ENCODE measurements at places on chromosomes 5 and 9. TPM values are rescaled to one million over a fixed set of nuclear protein-coding genes. Genes with fewer than 3 reads are reported as not detected.
A peak's percentile ranks its signal among the peaks of the same experiment; 100 is the strongest.

The ANXA2R gene
- 7.9 TPM for total RNA-seq

The ZDHHC11B gene
- 0.07 TPM for total RNA-seq

The NR5A1 gene
- not detected for total RNA-seq

The ARID3C gene
- not detected for total RNA-seq

The LIFR gene
- not detected for total RNA-seq

The CNOT6 gene
- total RNA-seq = 25.7 TPM

DNA sequence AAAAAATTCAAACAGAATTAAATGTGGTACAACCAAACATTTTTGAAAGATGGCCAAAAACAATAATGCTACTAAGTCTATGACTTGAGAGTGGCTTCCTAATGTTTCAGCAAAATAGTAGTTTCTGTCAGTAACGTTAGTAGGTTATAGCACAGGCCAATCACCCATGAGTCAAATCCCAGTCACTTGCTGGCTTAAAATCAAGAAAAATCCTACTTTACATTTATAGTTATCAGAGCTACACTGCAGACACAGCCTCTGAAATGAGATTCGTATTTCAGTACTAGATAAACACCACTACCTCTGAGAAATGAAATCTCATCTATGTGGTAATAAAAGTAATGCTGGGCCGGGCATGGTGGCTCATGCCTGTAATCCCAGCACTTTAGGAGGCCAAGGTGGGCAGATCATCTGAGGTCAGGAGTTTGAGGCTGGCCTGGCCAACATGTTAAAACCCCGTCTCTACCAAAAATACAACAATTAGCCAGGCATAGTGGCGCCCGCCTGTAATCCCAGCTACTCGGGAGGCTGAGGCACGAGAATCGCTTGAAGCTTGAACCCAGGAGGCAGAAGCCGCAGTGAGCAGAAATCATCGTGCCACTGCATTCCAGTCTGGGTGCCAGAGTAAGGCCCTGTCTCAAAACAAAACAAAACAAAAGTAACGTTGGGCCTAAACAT lies 6.1 kb downstream of the ZDHHC21 start:
- H3K4me3 ChIP-seq = no peak overlapping the region
- H3K36me3 ChIP-seq = peaks cover 51% of the 10 kb centered on the region
- H3K4me1 ChIP-seq = peaks cover 69% of the 10 kb centered on the region
- DNase-seq = no peak
- peak overlapping the region; percentile 95 for H3K27ac ChIP-seq

DNA sequence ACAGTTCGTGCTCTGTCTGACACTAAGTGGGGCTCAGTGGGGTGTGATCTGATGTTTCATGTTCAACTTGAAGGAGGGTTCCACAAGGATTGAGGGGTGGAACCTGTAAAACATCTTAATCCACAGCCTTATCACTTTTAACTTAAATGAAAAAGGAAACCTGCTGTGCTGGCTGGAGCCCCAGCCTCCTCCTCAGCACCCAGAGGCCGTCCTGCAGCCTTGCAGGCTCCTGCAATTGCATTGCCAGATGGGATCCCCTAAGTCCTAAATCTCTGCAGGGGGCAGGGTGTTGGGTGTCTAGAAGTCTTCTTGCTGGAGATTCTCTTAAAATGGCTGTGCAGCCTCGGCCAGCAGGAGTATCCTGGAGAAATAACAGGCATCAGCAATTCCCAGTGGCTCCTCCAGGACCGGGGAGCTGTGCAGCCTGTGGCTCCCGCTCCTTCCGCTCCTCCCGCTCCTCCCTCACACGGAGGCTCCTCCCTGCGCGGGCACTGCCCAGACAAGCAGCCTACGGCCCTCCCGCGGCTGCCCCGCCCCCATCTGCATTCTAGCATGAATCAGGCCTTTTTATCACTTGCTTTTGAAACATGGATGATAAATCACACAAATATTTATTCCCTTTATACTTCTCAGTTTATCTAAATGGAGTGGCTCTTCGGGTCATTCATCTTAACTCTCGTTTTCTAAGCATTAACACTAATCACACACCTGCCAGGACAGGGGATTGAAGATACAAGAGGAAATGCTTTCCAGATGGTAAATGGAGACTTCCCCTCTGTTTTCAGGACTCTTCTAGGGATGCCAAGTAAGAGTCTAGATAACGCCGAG lies 131.0 kb downstream of the ADAMTS16 start:
- no peak overlapping the region for H3K4me3 ChIP-seq
- no peaks in the 10 kb centered on the region for H3K4me1 ChIP-seq
- no peaks in the 10 kb centered on the region for H3K27me3 ChIP-seq
- DNase-seq = no peak
- H3K27ac ChIP-seq = no peak overlapping the region

DNA sequence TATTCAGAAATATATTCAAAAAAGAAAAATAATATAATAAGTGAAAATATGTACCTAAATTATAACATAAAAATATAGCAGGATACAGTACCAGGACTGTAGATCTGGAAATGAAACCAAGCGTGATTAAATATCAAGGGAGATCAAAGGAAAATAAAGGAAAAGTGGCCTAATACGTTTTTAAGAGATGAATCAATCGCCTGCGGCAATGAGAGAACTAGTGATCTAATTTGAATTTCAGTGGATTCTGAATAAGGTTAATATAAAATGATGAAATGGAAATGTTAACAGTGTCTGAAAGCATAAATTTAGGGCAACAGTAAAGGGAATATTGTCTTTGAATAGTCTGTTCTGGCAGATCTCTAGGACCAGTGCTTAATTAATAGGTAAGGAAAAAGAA lies 1761.9 kb upstream of the ACO1 start:
- H3K36me3 ChIP-seq = no peaks in the 10 kb centered on the region
- H3K27ac ChIP-seq = no peak overlapping the region
- H3K4me1 ChIP-seq = no peaks in the 10 kb centered on the region
- H3K4me3 ChIP-seq = no peak overlapping the region
- DNase-seq = no peak

DNA sequence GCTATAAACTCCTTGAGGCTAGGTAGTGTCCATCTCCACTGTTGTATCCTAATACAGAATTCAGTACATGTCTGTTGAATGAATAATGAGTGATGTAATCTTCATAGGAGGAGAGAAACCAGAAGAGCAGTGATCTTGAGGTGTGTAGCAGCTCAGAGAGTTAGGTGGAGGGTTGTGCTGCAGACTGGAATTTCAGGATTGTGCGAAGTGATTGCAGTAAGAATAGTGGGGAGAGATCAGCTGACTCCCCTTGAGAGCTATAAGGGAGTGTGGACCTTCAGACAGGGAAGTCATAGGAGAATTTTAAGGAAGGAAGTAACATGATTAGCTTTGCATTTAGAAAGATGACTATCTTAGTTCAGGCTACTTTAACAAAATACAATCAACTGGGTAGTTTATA lies 4.4 kb downstream of the SNX24 start:
- H3K36me3 ChIP-seq = no peaks in the 10 kb centered on the region
- no peak overlapping the region for H3K4me3 ChIP-seq
- peaks cover 19% of the 10 kb centered on the region for H3K4me1 ChIP-seq
- no peak for DNase-seq

- no peaks in the 10 kb centered on the region for H3K36me3 ChIP-seq
- H3K27me3 ChIP-seq = peaks cover 4% of the 10 kb centered on the region
- no peak overlapping the region for H3K27ac ChIP-seq
These were observed 135.5 kb downstream of the CEMIP2 start for GRCh38 chr9:71632776-71633175.

GRCh38 chr5:168317521-168318147 lies 26.2 kb downstream of the WWC1 start:
- H3K27ac ChIP-seq = no peak overlapping the region
- H3K36me3 ChIP-seq = no peaks in the 10 kb centered on the region
- no peak overlapping the region for H3K4me3 ChIP-seq
- no peaks in the 10 kb centered on the region for H3K4me1 ChIP-seq
- DNase-seq = no peak
- H3K27me3 ChIP-seq = no peaks in the 10 kb centered on the region

- H3K4me3 ChIP-seq = no peak overlapping the region
- no peak overlapping the region for H3K27ac ChIP-seq
- H3K27me3 ChIP-seq = peaks cover 10% of the 10 kb centered on the region
- peaks cover 7% of the 10 kb centered on the region for H3K36me3 ChIP-seq
- DNase-seq = no peak
- no peaks in the 10 kb centered on the region for H3K4me1 ChIP-seq
These were observed 38.7 kb downstream of the PLEKHG4B start for GRCh38 chr5:130601-131131.

- no peaks in the 10 kb centered on the region for H3K27me3 ChIP-seq
- peaks cover 35% of the 10 kb centered on the region for H3K4me1 ChIP-seq
- DNase-seq = peak; percentile 39
- H3K4me3 ChIP-seq = peak overlapping the region; percentile 96
- H3K36me3 ChIP-seq = peaks cover 22% of the 10 kb centered on the region
These were observed 404 bp downstream of the MRNIP start for GRCh38 chr5:179858241-179858585.

- no peaks in the 10 kb centered on the region for H3K36me3 ChIP-seq
- DNase-seq = no peak
- H3K4me3 ChIP-seq = no peak overlapping the region
- peaks cover 2% of the 10 kb centered on the region for H3K4me1 ChIP-seq
These were observed 70.5 kb downstream of the JAKMIP2 start for GRCh38 chr5:147712019-147712418.

GRCh38 chr5:81838307-81838906 lies 87.5 kb upstream of the SSBP2 start:
- no peak for DNase-seq
- no peaks in the 10 kb centered on the region for H3K27me3 ChIP-seq

DNA sequence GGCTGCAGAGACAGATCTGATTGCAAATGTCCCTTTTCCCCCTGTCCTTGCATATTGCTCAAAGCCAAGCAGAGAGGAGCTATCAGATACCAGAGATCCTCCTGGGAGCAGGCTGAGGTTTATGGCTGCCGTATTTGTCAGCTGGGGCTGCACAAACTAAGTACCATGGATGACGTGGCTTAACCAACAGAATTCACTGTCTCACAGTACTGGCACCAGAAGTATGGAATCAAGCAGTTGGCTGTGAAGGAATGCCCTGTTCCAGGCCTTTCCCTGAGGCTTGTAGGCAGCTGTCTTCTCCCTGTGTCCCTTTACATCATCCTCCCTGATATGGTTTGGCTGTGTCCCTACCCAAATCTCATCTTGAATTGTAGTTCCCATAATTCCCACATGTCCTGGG lies 2.6 kb downstream of the CFAP90 start:
- no peak overlapping the region for H3K4me3 ChIP-seq
- DNase-seq = no peak
- no peaks in the 10 kb centered on the region for H3K36me3 ChIP-seq

DNA sequence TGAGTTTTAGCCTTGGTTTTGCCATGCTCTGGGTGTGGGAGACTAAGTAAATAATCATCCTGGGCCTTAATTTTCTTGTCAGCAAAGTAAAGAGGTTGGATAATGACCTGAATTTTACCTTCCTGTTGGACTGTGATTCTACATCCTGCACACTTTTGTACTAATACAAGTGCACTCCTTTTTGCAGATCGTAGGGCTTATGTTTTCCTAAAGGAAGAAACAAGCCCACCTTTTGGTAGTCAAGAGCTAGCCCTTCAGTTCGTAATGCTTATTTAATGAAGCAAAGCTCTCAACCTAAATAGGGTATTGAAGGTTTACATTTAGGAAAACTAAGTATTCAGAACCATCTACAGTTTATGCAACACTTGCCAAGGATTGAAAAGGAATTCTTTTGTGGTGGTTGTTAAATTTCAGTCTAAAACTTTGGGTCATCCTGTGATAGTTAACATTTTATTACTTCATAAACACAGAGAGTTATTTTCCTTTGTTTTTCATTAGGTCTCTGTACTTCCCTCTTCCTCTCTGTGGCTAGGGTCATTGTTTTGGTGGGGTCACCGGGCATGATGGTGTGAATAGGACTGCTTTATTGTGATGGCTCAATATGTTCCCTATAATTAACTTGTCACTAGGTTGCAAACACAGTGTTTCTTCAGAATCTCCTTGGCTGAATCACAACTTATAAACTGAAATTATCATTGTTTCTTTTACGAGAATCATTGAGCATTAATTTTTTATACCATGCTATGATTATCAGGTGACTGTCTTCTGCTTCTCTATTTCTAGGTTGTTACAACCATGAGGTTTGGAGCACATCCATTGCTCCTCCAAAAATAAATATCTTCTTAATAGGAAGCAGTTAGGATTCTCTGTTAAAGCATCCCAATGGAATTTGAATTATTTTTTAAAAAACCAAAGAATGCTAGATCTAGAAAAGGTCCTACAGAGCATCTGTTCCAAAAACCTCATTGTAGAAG lies 28.5 kb downstream of the SPINK5 start:
- H3K27ac ChIP-seq = no peak overlapping the region
- no peaks in the 10 kb centered on the region for H3K36me3 ChIP-seq
- H3K4me3 ChIP-seq = no peak overlapping the region
- no peak for DNase-seq
- no peaks in the 10 kb centered on the region for H3K27me3 ChIP-seq

DNA sequence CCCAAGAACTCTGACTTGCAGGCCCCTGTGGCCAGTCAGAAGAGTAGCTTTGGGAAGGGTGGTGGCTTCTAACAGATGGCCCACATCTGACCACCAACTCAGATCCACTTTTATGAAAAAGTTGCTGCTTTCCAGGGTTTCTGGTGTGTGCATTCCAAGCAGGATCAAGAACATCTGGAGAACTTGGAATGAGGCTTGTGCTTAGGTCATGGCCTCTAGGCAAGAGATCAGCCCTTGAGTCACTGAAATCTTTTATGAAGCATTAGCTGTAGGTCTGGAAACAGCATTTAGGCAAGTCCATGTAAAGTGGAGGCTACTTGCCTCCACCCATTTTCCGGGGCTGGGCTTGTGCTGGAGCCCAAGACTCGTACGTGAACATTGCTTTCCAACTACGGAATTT lies 433.3 kb downstream of the SH3GL2 start:
- no peak overlapping the region for H3K4me3 ChIP-seq
- H3K27ac ChIP-seq = no peak overlapping the region
- H3K27me3 ChIP-seq = no peaks in the 10 kb centered on the region
- no peak for DNase-seq

GRCh38 chr5:55546947-55547346 lies 12.2 kb upstream of the PLPP1 start:
- no peaks in the 10 kb centered on the region for H3K36me3 ChIP-seq
- no peak for DNase-seq
- peaks cover 17% of the 10 kb centered on the region for H3K27me3 ChIP-seq
- H3K4me3 ChIP-seq = no peak overlapping the region
- no peak overlapping the region for H3K27ac ChIP-seq

GRCh38 chr5:177507596-177508220 lies 1.9 kb downstream of the DOK3 start:
- peak; percentile 42 for DNase-seq
- H3K36me3 ChIP-seq = peaks cover 57% of the 10 kb centered on the region
- peak overlapping the region; percentile 93 for H3K4me3 ChIP-seq
- no peaks in the 10 kb centered on the region for H3K27me3 ChIP-seq
- H3K4me1 ChIP-seq = peaks cover 63% of the 10 kb centered on the region

- H3K27me3 ChIP-seq = peaks cover 24% of the 10 kb centered on the region
- no peak overlapping the region for H3K4me3 ChIP-seq
- H3K27ac ChIP-seq = no peak overlapping the region
These were observed 58.3 kb downstream of the LMX1B start for GRCh38 chr9:126671983-126672382.
